ENCODE measurements at places on chromosomes 1 and 21. TPM values are rescaled to one million over a fixed set of nuclear protein-coding genes. Genes with fewer than 3 reads are reported as not detected.

- no peak overlapping the region for H3K27ac ChIP-seq
- no peaks in the 10 kb centered on the region for H3K36me3 ChIP-seq
- H3K4me1 ChIP-seq: no peaks in the 10 kb centered on the region
- no peak overlapping the region for H3K4me3 ChIP-seq
Measured at GRCh38 chr1:111559736-111560279, 56.4 kb upstream of the ADORA3 start.

DNA sequence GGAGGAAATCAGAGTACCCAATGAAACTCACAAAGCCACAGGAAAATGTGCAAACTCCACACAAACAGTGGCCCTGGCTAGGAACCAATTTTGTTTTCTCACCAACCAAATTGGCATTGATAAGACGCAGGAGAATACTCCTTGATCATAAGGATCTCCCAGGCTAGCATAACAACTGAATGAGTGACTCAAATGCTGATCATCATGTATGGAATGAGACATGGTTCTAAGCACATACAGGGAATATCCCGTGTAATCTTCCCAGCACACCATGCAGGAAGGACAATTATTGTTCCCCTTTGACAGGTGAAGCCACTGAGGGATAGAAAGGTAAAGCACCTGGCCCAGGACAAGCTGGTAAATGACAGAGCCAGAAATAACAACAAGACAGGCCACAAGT, 180.0 kb upstream of the DUSP10 start:
- H3K27ac ChIP-seq: no peak overlapping the region
- H3K4me3 ChIP-seq: no peak overlapping the region
- no peaks in the 10 kb centered on the region for H3K27me3 ChIP-seq
- no peaks in the 10 kb centered on the region for H3K36me3 ChIP-seq
- no peak for DNase-seq

DNA sequence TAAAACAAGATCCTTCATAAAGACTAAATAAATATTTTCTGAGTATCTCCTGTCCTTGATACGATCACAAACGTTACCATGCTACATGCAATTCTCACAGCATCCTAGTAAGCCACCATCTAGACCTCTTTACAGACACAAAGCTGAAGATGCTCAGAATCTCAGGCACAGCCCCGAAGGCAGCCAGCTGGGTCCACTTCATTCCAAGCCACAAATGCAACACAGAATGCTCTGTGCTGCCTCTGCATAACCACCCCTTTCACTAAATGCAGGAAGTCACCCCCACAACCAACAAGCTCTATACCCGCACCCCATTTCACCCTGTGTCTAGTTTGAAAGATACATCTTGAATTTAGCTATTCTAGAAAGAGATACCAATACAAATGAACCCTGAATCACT, 12.9 kb downstream of the RCAN1 start:
- no peaks in the 10 kb centered on the region for H3K36me3 ChIP-seq
- no peak for DNase-seq
- no peak overlapping the region for H3K27ac ChIP-seq
- H3K4me1 ChIP-seq: no peaks in the 10 kb centered on the region
- no peak overlapping the region for H3K4me3 ChIP-seq

- H3K4me1 ChIP-seq: no peaks in the 10 kb centered on the region
- no peak for DNase-seq
- H3K36me3 ChIP-seq: no peaks in the 10 kb centered on the region
- peaks cover 12% of the 10 kb centered on the region for H3K27me3 ChIP-seq
- H3K4me3 ChIP-seq: no peak overlapping the region
Measured at GRCh38 chr1:227223171-227223806, 95.0 kb downstream of the CDC42BPA start.

The IKBKE gene
- total RNA-seq: 68.3 TPM

The KRTAP6-3 gene
- total RNA-seq: not detected

The LENEP gene
- 0.91 TPM for total RNA-seq
